ENCODE measurements at places on chromosomes 13 and 19.

GRCh38 chr19:28727480-28728159, 485.3 kb downstream of the UQCRFS1 start:
- no peak for DNase-seq

GRCh38 chr13:67377919-67378318, 147.8 kb upstream of the PCDH9 start:
- no peak for DNase-seq

DNA sequence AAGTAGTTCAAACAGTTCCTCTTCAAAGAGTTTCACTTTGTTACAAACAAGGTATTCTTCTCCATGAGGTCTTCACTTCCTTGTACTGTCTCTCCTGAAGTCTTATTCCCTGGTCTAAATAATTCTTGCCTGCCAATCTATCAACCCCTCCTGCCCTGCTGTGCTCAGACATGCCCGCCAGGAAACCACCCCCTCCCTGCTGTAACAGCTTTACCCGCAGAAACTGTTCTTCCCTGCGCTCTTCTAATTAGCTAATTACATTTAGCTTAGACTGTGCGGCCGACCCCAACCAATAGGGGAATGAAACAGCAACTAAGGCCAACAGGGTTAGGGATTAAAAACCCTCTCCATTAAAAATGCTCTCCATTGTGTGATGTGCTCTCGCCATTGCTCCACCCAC, 46.7 kb downstream of the ZNF846 start:
- DNase-seq, result no peak

DNA sequence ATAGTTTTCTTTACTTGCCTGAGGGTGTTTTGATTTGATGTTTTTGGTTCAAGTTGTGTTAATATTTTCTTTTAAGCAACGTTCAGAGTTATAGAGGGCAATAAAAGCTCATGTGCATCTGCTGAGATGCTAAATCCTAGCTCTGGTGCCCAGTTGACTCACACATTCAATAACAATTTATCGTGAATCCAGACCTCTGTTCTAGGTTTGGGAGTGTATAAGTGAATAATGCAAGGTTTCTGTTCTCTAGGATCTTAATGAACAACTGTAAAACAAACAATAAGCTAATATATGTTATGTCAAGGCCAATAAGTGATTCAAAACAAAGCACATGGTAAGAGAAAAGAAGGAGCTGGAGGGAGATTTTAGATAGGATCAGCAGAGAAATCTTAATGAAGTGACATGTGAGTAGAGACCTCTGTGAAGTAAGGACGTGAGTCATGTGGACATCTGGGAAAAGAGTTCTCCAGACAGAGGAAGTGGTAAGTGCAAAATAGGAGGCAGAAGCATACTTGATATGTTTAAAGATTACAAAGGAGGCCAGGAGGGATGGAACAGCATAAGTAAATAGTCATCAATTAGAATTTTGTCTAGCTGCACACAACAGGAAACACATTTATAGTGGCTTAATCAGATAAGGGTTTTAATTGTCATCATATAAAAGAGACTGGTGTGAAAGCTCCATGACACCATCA, 278.5 kb upstream of the HTR2A start:
- DNase-seq, result no peak

DNA sequence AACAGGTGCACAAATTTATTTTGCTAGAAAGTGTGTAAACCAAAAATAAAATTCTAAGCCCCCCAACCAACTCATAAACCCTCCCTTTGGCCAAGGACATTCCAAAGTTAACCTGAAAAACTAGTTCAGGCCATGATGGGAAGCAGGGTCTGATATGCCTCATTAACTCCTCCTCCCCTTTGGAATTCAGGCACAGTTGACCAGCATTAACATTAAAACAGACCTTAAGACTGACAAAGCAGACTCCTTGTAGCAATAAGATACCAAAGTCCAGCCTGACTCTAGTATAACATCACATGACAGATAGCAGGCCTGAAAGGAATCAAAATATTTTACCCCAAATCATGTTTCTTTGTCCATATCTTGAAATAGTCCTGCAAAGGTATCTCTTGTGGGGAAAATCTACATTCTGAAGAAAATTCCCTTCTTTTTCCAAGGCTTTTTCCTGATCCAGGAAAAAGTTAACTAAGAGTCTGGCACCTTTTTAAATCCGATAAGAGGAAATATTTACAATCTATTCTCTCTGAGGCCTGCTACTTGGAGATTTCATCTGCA, 19.7 kb downstream of the NEK5 start:
- DNase-seq, result no peak

DNA sequence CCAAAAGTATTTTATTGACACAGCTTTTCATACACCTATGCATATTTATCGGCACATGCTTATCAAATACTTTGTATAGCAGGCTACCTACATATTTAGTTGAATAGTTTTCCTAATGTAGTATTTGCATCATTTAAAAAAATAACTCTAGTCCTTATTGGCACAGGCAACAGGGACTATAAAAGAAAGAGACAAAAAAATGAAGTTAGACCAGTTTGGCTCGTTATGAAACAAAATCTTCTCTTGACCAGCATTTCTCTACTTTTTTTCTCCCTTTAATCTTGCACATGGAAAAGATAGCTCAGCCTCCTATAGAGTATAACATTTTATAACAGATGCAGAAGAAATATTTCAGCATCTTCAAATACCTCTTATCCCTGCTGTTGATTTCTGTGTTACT, 794.8 kb upstream of the MIR17HG start:
- DNase-seq, result no peak

DNA sequence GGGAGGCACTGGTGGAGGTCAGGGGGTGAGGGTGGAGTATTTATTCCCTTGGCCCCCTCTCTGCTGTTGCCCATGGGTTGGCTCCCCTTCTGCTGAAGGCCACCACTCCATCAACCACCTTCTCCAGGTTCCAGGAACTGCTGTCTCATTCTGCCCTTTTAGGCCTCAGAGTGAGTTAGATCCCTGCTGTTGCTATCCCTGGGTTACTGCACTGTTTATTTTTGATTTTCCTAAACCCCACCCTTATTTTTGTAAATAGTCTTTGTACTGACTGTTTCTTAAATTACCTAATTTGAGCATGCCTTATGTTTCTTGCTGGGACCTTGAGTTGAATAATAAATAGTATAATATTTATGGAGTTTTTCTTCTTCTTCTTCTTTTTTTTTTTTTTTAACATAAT, 132.8 kb downstream of the RGCC start:
- DNase-seq, result no peak

- DNase-seq, result no peak
These were observed 367 bp downstream of the NDUFS7 start for GRCh38 chr19:1384085-1384462.

DNA sequence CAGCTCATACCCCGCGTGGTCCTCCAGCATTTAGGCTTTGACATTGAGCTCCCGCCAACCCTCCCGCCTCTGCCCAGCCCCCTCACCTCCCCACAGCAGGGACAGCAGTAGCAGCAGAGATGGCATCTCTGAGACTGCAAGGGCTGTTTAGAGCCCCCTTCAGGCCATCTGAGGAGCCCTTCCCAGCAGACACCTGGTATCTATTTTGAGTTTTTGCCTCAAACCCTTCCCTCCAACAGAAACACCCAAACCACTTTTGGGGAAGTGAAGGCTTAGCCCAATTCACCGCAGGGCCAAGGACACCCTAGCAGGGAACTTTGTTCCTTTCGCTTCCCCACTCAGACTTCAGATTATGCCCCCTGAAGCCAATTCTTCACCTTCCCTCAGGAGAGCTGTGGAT, 6.3 kb upstream of the ZNF175 start:
- no peak for DNase-seq

- no peak for DNase-seq
These were observed 36.8 kb upstream of the SEMA6B start for GRCh38 chr19:4596033-4596904.

DNA sequence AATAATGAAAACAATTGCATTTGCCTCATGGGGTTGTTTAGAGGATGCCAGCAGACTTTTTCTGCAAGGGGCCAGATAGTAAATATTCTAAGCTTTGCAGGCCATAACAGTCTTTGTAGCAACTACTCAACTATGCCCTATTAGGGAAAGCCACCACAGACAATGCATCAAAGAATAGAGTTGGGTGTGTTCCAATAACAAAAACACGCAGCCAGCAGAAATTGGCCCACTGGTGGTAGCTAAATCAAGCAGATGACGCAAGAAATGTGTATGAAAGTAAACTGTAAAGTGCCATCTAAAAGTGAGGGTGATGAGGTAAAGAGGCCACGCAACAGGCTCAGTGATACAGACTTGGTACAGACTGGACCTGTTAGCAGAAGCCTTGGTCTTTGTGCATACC, 75.2 kb upstream of the SIAH3 start:
- no peak for DNase-seq

DNA sequence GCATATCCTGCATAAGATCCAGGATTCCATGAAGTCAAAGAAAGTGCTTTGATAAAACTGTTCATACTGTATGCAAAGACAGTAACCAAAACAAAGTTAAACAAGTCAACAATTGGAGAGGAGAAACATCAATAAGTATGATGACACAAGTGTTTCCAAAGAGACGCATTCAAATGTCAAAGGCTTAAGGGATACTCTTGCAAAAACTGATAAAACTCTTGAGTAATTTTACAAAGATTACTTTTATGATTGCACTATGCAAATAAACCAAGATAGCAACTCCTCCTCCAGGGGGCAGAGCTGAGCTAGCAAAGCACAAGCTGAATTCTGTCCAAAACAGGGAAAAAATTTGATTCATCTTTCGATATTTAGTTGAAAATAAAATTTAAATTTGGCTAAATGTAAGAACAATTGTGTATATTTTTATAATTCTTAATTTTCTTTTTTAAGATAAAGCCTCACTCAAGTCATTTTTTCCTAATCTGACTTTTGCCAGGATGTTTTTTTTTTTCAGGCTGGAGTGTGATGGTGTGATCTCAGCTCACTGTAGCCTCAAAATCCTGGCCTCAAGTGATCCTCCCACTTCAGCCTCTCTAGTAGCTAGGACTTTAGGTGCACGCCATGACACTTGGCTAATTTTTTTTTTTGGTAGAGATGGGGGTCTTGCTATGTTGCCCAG, 84.0 kb downstream of the MZT1 start:
- DNase-seq, result peak; percentile 7

DNA sequence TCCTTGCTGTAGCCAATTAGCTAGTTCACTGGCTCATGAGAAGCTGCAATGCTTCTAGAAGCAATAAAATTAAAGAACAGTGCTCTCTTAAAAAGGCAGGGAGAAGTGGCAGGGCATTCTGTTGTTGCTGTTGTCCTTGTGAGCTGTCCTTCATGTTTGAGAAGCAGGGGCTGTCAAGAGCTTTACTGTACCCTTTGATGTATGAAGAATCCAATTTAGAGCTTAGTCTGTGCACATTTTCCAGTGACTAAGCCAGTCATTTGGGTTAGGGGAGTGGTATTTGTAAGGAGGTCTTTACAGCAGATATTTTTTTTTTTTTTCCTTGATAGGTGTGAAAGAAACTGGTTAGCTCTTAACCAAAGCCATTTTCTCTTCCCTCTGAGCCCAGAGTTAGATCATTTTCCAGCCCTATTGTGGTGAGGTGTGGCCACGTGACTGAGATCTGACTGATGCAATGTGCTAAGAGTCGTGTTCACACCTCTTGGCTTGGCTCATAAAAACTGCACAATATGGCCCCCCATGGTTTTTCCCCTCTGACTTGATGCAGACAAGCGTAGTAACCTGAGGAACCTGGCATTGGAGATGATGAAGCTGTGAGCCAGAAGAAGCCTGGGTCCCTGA, 309.6 kb upstream of the TMTC4 start:
- DNase-seq, result no peak

DNA sequence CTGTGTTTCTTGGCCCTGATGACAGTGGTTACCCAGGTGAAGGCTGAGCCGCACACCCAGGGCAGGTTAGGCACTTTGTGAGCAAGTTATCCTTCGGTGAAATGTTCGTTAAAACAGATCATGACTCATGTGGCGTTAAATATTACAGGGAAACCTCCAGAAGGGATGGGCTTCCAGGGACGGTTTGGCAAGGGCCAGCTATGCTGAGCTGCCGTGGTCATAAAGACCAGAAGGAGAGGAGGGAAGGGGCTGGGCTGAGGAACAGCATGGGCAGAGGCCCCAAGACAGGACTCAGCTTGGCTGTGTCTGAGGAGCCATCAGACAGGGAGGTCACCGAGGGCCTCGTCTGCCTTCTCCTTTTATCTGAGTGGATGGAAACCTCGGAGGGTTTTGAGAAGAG, 47.5 kb downstream of the ATP11A start:
- DNase-seq, result no peak

- DNase-seq, result no peak
These were observed 1352.2 kb upstream of the PRR20A start for GRCh38 chr13:55788548-55788947.

DNA sequence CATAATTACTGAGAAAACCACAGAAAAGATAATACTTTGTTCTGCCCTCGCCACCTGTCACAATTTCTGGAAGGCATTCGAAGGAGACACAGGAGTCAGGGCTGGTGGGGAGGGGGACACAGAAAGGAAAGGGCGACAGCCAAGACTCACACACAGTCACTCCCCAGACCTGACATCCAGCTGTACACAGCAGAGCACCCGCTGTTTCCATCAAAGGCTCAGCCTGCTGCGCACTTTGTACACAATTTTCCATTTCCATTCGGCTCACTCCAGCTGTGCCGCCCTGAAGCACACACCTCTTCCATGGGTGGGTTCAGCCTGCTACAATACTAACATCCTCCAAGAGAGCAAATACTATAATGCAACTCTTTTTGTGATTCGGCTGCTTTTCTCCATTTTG, 38.0 kb downstream of the STK24 start:
- no peak for DNase-seq

- no peak for DNase-seq
These were observed 8.2 kb downstream of the CAPN12 start for GRCh38 chr19:38736036-38736412.

DNA sequence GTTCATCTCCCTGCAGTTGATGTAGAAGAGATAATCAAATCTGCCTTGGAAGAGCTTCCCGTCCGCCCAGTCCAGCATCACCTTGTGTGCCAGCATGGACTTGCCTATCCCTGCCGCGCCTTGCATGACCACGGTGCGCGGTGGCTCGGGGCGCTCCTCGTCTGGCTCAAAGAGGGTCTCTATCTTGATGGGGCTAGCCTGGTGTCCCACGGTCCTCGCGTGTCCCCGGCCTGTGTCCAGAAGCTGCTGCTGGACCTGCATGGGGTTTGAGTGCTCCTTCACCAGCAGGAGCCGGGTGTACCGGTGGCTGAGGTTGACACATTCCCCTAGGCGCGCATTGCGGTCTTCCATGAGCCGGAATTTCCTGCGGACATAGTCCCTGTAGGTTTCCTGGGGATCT, 13.2 kb downstream of the NLRP12 start:
- DNase-seq, result no peak

- no peak for DNase-seq
These were observed 3.7 kb upstream of the DOCK9 start for GRCh38 chr13:98981369-98982080.

- DNase-seq, result no peak
These were observed 7.2 kb downstream of the UHRF1 start for GRCh38 chr19:4916292-4917082.

- no peak for DNase-seq
These were observed 642.7 kb upstream of the ARGLU1 start for GRCh38 chr13:107210723-107211030.

GRCh38 chr13:26679411-26680122, 81.0 kb downstream of the GPR12 start:
- DNase-seq, result peak; percentile 4

- DNase-seq, result no peak
These were observed 11.2 kb downstream of the BCAT2 start for GRCh38 chr19:48799358-48800300.

GRCh38 chr19:6065685-6066374, 44.5 kb downstream of the RFX2 start:
- no peak for DNase-seq
